Mesothelial cell of epicardium (in vitro differentiated cells): ENCODE measurements at places on chromosomes 1 and 21.

DNA sequence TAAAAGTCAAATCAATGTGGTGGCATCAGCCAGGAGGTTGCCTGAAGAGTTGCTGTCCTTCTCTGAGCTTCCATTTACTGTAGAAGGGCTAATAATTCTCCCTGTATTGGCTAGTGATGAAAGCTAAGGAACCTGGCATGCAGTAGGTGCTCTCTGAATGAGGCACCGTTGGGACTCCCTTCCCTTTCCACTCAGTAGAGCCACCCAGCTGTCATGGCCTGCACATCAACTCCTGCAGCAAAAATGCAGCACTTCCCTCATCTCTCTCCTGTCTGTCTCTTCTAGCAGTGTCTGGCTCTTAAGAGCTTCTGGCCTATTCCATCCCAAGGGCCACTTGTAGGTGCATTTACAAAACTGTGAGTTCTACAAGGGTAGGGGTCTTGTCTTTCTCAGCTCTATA lies 369.0 kb downstream of the MATN1 start:
- no peak for DNase-seq

GRCh38 chr21:45632160-45632559 lies 11.4 kb upstream of the PCBP3 start:
- no peak for DNase-seq

- DNase-seq = no peak
Observed at GRCh38 chr1:24383381-24383940, 30.1 kb downstream of the STPG1 start.

DNA sequence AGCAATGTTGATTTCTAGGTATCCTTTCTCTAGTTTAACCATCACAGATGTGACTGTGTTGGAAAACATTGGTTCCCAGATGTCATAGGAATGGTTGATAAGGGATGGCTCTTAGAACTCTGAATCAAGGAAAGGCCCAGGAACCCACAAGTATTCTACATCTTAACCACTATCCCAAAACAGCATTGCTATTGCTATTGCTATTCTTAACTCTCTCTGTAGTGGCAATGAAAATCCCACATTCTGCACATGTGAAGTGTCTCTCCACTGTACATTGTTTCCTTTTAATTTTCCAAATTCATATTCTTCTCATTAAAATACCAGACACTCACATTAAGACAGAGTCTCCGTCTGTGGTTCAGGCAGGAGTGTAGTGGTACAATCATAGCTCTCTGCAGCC lies 420.4 kb upstream of the RUNX1 start:
- no peak for DNase-seq

DNA sequence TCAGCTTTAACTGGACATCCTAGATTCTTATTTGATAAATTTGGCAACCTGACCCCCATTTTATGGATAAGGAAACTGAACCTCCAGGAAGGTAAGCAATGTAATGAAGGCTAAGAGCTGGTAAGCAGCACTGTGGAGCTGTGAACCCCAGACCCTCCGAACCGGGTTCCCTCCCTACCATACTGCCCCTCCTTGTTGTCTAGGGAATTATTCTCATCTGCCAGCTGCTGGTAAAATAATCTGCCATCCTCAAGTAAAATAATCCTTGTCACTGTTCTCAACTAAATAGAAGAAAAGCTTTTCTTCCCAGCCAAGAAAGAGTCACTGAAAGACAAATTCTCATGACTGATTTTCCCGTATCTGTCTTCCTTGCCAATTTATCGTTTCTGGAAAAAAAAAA lies 55.8 kb upstream of the PRDX6 start:
- no peak for DNase-seq
